ENCODE measurements at places on chromosomes 6 and 20.

- no peak for DNase-seq
Measured at GRCh38 chr6:105985816-105986632, 100.1 kb upstream of the PRDM1 start.

- DNase-seq: no peak
Measured at GRCh38 chr6:22570185-22570551, 802 bp downstream of the HDGFL1 start.

DNA sequence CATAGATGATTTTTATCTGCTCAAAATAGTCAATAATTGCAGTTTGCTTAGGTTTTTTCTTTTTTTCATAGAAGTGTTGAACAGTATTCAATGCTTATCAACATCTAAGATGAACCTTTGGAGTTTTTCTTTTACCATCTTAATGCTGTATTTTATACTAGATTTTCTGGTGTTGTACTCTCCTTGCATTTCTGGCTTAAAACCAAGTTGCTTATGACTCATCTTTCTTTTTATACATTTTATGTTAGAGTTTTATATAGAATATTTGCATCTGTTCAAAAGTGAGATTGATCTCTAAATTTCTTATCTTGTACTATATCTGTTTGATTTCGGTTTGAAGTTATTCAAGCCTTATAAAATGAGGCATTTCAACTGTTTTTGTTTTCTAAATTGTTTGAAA, 232.5 kb downstream of the RFPL4B start:
- no peak for DNase-seq

DNA sequence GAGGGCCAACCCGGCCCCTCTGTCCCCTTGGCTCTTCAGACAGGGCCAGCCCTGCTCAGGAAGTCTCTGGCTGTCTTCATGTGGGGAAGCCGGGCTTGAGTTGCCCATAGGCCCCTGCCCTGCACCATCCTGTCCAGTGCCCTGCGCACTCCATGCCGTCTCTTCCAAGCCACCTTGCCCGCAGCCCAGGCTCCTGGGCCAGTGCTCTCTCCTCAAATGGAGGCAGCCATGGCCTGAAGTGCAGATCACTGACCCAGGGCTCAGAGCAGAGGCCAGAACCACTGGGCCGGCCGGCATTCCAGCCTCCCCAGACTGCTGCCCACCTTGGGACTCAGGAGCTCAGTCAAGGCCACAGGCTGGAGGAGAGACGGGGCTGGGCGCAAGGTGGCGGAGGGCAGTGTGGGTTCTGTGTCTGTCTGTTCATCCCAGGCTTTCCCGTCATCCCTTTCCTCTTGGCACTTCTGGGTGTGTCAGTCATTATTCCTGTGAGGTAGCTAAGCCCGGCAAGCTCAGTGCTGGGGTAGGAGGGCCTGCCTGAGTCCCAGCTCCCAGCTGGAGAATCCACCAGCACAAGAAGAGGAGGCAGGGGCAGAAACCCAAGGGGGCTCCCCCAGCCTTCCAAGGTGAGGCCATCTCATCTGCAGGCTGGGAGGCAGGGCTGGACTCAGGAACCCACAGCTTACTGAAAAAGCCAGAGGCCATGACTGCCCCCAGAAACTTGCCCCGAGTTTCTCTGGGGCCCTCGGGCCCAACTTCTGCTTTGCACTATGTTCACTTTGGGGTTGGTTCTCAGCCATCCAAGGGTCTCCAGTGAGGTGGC, 22.4 kb downstream of the SDCBP2 start:
- no peak for DNase-seq

GRCh38 chr6:154297721-154298120, 58.9 kb downstream of the IPCEF1 start:
- DNase-seq: no peak

DNA sequence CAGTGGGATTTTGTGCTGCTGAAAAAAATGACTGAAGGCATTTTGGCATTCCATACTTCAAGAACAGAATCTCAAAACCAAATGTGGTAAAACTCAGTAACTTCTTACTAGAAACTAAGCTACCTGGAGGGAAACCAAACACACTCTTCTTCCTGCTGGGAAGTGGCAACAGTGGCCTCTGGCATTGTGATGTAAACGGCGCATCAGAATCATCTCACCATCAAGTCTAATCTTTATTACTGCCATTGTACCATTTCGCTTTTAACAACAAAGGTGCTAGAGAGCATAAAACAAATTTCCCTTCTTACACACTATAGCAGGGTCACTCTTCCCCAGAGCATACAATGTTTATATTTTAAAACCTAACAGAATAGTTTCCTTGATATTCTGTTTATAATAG, 101.6 kb upstream of the CEP162 start:
- DNase-seq: no peak

- no peak for DNase-seq
Measured at GRCh38 chr20:51338692-51339440, 203.7 kb downstream of the NFATC2 start.

GRCh38 chr6:146847426-146847825, 248.7 kb downstream of the ADGB start:
- no peak for DNase-seq

DNA sequence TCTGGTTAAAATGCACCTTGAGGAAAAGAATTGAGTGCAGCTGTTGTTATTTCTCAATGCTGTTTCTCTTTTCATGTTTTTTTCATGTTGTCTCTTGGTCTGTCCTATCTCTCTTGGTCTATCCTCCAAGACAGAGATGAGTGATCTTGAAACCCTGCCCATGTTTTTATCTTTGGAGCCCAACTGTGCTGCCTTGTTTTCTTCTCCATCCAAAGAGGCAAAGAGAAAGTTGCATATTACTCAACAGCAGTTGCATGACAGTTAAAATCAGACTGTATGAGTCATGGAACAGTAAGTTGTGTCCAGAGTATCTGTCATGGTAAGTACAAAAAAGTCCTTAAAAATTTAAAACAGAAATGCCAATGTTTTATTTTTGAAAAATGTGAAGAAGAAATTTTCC, 26.2 kb downstream of the BCAS1 start:
- no peak for DNase-seq

DNA sequence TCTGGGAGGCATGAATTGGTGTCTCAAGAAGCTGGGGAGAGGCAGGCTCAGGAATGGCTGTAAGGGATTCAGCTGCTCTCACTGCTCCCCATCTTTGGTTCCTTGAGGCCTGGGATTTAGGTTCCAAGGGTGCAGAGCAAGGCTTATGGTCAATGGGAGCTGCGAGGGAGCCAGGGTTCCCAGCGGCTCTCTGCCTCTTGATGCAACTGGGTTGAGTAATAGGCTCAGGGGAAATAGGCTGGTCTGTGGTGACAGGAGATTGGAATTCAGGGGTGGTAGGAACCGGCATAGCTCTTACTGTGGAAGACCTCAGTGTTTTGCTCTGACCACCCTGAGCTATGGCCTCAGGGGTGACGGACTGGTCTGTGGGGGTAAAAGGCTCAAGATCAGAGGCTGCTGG, 13.0 kb upstream of the NRM start:
- no peak for DNase-seq

- no peak for DNase-seq
Measured at GRCh38 chr6:49649988-49650387, 13.3 kb upstream of the RHAG start.

DNA sequence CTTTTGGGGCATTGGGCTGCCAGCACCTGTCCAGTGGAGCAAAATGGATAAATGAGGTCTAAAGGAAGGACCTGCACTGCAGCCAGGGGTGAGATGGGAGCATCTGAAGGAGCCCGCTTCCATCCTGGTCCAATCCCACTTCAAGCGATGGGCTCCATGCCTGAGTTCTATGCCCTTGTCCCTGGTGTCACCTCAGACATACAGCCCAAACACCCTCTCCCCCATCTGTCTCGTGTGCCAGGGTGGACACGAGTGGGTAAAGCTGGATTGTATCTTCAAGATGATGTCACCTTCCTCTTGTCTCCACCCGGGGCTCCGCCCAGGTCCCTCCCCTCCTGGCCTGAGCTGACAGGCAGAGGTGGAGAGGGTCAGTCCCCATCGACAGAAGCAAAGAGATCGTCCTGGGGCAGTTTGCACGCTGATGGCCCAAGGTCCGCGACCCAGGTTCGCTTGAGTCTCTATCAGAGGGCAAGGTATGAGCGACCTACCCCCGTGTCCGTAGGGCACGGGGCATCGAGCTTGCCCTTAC, 544 bp downstream of the SMIM29 start:
- no peak for DNase-seq

DNA sequence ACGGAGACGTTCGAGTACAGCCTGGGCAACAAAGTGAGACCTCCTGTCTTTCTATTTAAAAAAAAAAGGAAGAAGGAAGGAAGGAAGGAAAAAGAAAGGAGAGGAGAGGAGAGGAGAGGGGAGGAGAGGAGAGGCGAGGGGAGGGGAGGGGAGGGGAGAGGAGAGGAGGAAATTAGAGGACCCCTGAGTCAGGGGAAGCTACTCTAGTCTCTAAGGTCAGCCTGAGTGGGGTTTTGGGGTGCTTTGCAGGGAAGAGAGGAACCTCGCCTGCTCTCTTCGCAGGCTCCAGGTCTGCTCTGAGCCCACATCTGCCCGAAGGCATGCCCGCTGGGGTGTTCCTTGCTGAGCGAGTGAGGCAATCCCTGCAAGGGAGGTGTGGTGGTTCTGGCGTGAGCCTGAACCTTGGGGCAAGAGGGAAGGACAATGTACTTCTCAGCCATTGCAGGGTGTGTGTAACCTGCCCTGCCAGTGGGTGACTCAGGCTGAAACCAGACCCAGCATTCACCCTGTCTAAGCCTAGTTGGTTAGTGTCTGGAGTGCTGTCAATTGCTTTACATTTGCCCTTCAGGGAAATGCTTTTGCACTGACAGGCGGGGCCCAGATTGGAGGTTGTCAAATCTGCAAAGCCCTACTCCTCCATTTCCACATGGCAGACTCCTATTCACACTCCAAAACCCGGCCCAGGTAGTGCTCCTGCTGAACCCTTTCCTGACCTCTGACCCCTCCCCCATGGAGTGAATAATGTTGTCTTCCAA, 15.3 kb upstream of the MMP9 start:
- DNase-seq: no peak

GRCh38 chr20:39603219-39603618, 641.1 kb downstream of the DHX35 start:
- no peak for DNase-seq

DNA sequence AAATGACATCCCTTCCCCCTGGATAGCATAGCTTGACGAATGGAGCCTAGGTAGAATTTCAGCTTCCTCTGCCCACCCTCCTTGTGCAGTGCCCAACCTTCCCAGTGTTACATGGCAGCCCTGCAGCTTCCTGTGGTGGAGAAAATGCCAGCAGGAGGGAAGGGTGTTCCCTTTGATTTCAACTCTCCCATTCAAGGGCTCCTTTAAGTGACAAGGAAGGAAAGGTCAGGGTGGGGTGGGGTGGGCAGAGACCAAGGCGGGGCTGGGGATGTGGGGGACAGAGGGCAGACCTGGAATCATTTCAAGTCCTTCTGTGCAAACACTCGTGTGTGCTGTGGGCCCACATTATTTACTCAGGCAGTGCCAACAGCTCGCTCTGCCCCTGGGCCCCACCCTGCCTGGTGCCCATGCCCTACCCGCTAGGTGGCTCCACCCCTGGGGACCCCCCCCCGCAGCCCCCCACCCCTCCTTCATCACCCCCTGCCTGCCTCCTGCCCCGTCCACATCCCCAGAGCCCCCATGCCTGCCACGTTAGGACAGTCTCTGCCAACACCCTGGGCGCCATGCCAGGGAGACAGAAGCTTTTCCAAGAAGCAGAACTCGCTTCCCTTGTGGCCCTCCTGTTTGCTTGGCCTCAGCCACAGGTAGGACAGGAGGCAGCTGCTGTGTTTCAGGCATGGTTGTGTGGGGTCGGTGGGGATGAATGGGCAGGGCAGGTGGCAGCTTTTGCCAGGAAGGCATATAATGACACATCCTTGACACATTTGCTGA, 9.4 kb downstream of the SPDEF start:
- DNase-seq: peak; percentile 59

- DNase-seq: no peak
Measured at GRCh38 chr6:71395731-71396409, 107.3 kb downstream of the OGFRL1 start.

GRCh38 chr6:154606457-154606856, 96.0 kb upstream of the CNKSR3 start:
- DNase-seq: no peak

- no peak for DNase-seq
Measured at GRCh38 chr6:46652232-46652602, 401 bp downstream of the CYP39A1 start.

GRCh38 chr6:134621858-134622257, 303.9 kb upstream of the SGK1 start:
- DNase-seq: no peak

- DNase-seq: no peak
Measured at GRCh38 chr6:106363401-106364138, 3.1 kb downstream of the CRYBG1 start.
